HFFc6 (cell line): ENCODE measurements at places on chromosomes 7 and 10. TPM values are rescaled to one million over a fixed set of nuclear protein-coding genes. Genes with fewer than 3 reads are reported as not detected.

LEP gene
- total RNA-seq = not detected in 2 replicates

DNA sequence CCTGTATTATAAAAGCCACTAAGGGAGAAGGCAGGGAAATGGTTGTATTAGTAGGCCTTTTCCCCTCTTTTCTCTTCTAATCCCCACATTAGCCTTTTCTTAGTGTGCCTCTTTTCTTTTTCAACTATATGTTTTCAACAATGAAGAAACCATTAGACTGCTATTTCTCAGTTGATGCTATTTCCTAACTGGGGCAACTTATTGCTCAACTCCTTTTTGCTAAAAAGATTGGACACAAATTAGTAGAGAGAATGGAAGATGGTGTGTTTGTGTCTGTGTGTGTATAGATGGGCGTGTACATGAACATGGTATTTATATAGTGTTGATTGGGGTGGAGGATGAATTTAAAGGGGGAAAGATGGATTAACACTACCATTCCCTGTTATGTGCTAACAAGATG is 28.4 kb downstream of the TBC1D12 start:
- no peak overlapping the region for H3K27ac ChIP-seq
- no peak overlapping the region for H3K4me3 ChIP-seq
- H3K4me1 ChIP-seq = peaks cover 18% of the 10 kb centered on the region
- peaks cover 4% of the 10 kb centered on the region; the same call in 1 of the 2 replicates for H3K36me3 ChIP-seq
- no peaks in the 10 kb centered on the region; the same call in 1 of the 2 replicates for H3K27me3 ChIP-seq

DNA sequence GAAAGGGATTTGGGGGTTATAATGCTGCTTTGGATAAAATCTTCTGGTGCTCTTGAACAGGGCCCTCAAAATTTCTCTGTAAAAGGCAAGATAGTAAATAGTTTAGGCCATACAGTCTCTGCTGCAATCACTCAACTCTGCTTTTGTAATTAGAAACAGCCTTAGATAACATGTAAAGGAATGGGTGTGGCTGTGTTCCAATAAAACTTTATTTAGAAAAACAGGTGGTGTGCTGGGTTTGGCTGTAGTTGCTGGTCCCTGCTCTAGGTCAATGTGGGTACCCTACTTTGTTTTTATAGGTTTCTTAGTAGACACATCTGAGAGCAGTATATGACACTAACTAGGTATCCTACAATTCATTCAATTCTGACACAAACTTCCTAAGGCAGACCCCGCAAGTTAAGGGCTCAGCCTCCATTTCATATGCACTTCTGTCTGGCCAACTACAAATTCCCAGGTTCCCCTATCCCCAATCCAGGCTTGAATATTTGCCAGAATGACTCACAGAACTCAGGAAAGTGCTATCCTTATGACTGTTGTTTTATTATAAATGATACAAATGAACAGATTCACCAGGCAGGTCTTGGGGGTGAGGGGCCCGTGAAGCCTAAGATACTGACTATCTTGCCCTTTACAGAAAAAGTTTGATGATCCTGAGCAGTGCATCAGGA is 349.9 kb downstream of the RPS24 start:
- no peak overlapping the region for H3K4me3 ChIP-seq
- H3K27me3 ChIP-seq = peaks cover 50% of the 10 kb centered on the region
- H3K4me1 ChIP-seq = no peaks in the 10 kb centered on the region
- no peak for DNase-seq

- no peaks in the 10 kb centered on the region for H3K36me3 ChIP-seq
- no peak overlapping the region for H3K4me3 ChIP-seq
- H3K4me1 ChIP-seq = no peaks in the 10 kb centered on the region
- no peak for DNase-seq
- peaks cover 5% of the 10 kb centered on the region for H3K27me3 ChIP-seq
- no peak overlapping the region for H3K27ac ChIP-seq
Observed at GRCh38 chr10:127578259-127578960, 29.3 kb downstream of the NPS start.

- H3K27me3 ChIP-seq = no peaks in the 10 kb centered on the region
- no peaks in the 10 kb centered on the region for H3K36me3 ChIP-seq
- H3K4me1 ChIP-seq = peaks cover 15% of the 10 kb centered on the region; the same call in 1 of the 2 replicates
- DNase-seq = peak; percentile 47
Observed at GRCh38 chr10:58291538-58292174, 22.7 kb downstream of the CISD1 start.
